ENCODE measurements at places on chromosomes 1 and 21. TPM values are rescaled to one million over a fixed set of nuclear protein-coding genes. Genes with fewer than 3 reads are reported as not detected.

Gene CFHR2
- total RNA-seq = not detected

Gene IVL
- 0.06 TPM for total RNA-seq

Gene CD1B
- not detected for total RNA-seq

Gene TNFRSF4
- not detected for total RNA-seq

Gene IFNGR2
- 108 TPM for total RNA-seq

- no peak for DNase-seq
Measured at GRCh38 chr1:44135886-44136285, 5.5 kb downstream of the KLF18 start.

- no peak for DNase-seq
Measured at GRCh38 chr1:213658457-213658856, 329.3 kb upstream of the PROX1 start.

DNA sequence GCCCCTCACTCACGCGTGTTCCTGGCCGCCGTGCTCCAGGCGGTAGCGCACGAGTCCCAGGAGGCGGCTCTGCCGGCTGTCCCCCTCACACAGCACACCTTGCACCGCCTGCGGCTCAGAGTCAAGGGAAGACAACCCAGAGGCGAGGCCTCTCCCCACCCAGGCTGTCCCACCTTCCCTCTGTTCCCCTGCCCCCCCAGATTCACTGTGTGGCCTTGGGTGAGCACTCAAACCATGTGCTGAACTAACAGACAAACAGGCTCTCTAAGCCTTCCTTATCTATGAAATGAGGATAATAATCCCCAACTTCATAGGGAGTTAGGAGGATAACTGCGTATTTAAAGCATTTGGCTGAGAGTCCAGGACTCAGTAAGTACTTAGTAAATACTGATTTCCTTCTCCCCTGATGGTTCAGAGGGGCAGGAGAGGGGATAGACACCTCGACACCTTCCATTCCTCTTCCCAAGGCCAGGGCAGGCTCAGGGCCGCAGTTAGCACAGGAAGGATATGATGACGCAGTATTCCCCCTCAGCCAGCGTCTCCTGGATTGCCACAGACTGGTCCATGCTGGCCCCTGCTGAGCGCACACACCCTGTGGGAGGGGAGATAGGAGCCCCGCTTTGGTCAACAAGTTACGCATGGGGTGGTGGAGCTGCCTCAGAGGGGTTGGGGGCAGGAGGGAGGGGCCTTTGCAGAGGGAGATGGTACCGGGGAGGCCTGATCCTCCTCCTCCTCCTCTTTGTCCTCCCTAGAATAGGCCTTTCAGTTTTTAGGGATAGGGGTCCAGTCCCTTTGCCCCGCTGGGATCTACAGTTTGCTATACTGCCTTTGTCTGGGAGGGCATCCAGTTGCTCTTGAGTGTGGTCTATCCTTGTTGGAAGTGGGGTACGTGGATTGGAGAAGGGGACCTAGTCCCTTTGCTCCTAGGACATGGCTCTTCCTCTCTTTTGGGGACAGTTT, 830 bp downstream of the INPP5B start:
- DNase-seq = peak; percentile 69

DNA sequence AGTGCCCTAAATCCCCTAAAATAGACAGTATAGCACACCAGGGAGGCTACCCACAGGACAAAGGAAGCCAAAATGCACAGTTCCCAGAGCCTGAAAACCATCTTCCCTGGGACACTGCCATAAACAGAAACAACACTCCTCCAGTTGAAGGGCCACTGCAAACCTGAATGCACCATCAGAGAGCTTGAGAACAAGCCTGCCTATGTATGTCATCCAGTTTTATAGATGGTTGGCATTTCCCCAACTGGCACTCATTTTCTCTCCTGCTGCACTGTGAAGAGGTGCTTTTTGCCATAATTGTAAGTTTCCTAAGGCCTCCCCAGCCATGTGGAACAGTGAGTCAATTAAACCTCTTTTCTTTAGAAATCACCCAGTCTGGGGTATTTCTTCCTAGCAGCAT, 169.0 kb downstream of the AGBL4 start:
- no peak for DNase-seq

- DNase-seq = no peak
Measured at GRCh38 chr1:98059620-98060019, 138.8 kb upstream of the DPYD start.

DNA sequence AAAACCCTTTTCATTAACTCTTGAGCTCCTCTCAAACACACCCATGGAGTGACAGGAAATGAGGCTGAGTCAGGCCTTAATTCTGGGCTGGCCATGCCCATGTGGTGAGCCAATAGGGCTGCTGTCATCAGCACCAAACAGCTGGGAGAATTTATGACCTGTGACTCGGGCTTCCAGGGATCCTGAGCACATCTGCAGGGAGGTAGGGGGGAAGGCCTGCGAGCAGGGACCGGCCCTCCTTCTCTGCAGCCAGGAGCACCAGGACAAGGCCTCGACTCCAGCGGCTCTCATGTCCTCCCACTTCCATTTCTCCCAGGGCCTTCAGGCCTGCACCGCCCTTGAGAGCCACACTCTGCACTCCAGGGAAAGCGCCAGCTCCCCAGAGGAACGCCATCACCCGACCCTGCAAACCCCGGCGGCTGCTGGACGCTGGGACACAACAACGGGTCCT, 14.6 kb downstream of the RIPK4 start:
- DNase-seq = peak; percentile 97

All from Daoy (cell line).